ENCODE measurements at places on chromosomes 12 and 14. TPM values are rescaled to one million over a fixed set of nuclear protein-coding genes. Genes with fewer than 3 reads are reported as not detected.

Gene KRT77
- not detected for polyA plus RNA-seq

DNA sequence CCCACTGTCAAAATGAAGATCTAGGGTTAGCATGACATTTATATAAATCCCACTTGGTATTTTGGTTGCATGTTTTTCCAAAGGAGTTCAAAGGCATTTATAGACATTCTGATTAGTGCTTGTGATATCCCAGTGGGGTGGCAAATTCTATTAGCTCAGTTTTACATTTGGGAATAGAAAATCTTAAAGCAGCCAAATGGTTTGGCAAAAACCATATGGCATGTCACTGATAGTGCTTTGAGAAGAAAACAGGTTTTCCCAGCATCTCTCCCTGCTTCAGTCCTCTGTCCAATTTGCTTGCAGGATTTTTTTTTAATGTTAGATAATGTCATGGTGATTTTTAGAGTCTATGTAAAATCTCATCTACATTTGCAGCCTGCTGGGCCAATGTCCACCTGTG, 225.1 kb upstream of the DIO3 start:
- DNase-seq = no peak
- H3K27me3 ChIP-seq = no peaks in the 10 kb centered on the region
- H3K4me3 ChIP-seq = no peak overlapping the region
- H3K4me1 ChIP-seq = no peaks in the 10 kb centered on the region

Gene CYP46A1
- not detected for polyA plus RNA-seq

Gene MYF5
- not detected for polyA plus RNA-seq

- no peaks in the 10 kb centered on the region for H3K4me1 ChIP-seq
- H3K36me3 ChIP-seq = no peaks in the 10 kb centered on the region
- H3K4me3 ChIP-seq = no peak overlapping the region
- H3K27me3 ChIP-seq = no peaks in the 10 kb centered on the region
- H3K27ac ChIP-seq = no peak overlapping the region
- DNase-seq = no peak
Measured at GRCh38 chr12:79400481-79400880, 290.3 kb downstream of the PAWR start.

DNA sequence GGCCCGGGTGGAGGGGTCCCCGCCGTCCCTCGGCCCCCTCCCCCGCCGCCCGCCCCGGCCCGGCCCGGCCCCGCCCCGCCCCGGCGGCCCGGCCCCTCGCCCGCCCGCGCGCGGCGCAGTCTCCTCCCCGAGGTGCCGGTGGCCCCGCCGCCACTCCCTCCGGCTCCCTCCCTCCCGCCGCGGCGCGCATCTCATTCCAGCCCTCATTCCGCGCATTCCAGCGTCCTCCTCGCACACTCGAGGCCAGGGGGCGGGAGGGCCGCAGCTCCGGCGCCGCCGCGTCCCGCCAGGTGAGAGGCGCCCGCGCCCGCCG, at the start of gene TEAD4:
TSS of gene TEAD4 (plus strand) at position 206 of the 313 bp plus-strand sequence.
- H3K4me3 ChIP-seq = no peak within 1 kb of the TSS
- no peaks in the 10 kb centered on the region for H3K4me1 ChIP-seq
- peaks cover 4% of the 10 kb centered on the region for H3K27me3 ChIP-seq
- H3K27ac ChIP-seq = peak within 1 kb of the TSS; percentile 7

GRCh38 chr12:23899434-23899833, 50.0 kb downstream of the SOX5 start:
- no peak overlapping the region for H3K27ac ChIP-seq
- H3K4me1 ChIP-seq = no peaks in the 10 kb centered on the region
- DNase-seq = no peak
- H3K4me3 ChIP-seq = no peak overlapping the region
- no peaks in the 10 kb centered on the region for H3K36me3 ChIP-seq

Gene KRT4
- not detected for polyA plus RNA-seq

Data from CD8-positive, alpha-beta memory T cell (primary cell).